ENCODE measurements at places on chromosomes 5 and 9. TPM values are rescaled to one million over a fixed set of nuclear protein-coding genes. Genes with fewer than 3 reads are reported as not detected.

DNA sequence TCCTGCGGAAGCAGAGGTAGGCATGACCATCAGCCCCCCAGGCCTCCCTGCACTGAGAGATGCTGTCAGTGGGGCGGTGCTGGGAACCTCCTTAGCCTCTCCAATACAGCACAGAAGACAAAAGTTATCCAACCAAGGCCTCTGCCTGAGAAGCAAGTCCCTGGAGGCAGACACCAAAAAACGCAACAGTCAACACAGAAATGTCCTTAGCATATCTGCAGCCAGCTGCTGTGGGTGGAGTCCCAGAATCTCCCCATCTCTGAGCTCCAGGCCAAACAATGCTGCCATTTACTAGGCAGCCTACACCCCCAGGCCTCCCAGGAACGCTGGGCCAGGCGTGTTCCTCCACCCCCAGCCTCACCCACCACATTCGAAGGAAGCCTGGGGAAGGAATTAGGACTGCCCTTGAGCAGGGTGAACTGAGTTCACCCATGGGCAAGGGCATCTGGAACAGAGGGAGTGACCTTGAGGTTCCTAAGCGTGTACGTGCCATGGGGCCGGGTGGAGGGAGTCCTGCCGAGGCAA is 43.7 kb downstream of the STK10 start:
- H3K4me1 ChIP-seq: peaks cover 4% of the 10 kb centered on the region
- no peak for DNase-seq
- H3K4me3 ChIP-seq: no peak overlapping the region
- no peaks in the 10 kb centered on the region for H3K27me3 ChIP-seq
- no peak overlapping the region for H3K27ac ChIP-seq

- no peak overlapping the region for H3K4me3 ChIP-seq
- H3K4me1 ChIP-seq: peaks cover 26% of the 10 kb centered on the region
- H3K27ac ChIP-seq: no peak overlapping the region
Measured at GRCh38 chr9:82599336-82599949, 463.5 kb downstream of the RASEF start.

GRCh38 chr9:133512253-133513213 is 12.2 kb downstream of the MYMK start:
- no peaks in the 10 kb centered on the region for H3K27me3 ChIP-seq
- no peak overlapping the region for H3K4me3 ChIP-seq
- no peak overlapping the region for H3K27ac ChIP-seq
- DNase-seq: no peak
- no peaks in the 10 kb centered on the region for H3K36me3 ChIP-seq

DNA sequence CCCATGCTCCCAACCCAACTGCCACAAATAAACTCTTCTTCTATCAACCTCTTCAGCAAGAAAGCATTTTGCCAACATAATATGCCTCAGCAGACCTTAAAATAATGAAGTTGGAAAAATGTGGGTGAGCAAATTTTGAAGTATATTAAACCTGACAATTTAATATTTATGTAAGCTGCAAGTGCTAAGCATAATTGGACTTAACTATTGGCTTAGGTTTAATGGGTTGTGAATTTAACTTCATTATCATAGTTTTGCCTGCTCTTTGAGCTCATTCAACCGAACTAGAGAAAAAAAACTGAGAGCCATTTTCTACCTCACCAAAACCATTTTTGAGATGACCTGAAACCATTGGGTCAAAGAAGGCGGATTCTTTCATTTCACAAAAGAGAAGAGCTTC is 805.5 kb upstream of the DMAC1 start:
- no peak overlapping the region for H3K27ac ChIP-seq
- DNase-seq: no peak
- peaks cover 7% of the 10 kb centered on the region for H3K4me1 ChIP-seq
- no peak overlapping the region for H3K4me3 ChIP-seq
- H3K27me3 ChIP-seq: no peaks in the 10 kb centered on the region

GRCh38 chr5:124962735-124963134 is 216.3 kb upstream of the ZNF608 start:
- H3K27me3 ChIP-seq: no peaks in the 10 kb centered on the region
- H3K36me3 ChIP-seq: no peaks in the 10 kb centered on the region
- no peak for DNase-seq
- peaks cover 6% of the 10 kb centered on the region for H3K4me1 ChIP-seq
- H3K27ac ChIP-seq: no peak overlapping the region
- no peak overlapping the region for H3K4me3 ChIP-seq

UBAC1 gene
- 60.2 TPM for total RNA-seq

DNA sequence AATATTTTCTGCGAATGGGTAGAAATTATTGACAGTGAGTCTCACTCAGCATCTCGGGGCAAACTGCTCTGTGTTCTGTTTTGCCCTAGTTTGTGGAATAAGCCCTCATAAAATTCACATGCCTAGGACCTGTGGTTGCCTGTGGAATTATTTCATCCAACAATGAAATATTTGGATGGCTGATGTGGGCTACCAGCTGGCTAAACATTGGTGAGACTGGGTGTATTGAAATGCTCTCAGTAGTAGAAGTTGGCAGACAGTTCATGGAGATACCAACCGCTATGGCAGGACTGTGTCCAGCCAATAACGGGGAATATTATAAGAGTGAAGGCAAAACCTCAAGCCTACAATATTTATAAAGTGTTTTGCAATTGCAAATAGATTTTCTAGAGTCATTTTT is 344.1 kb upstream of the RPS23 start:
- H3K27ac ChIP-seq: no peak overlapping the region
- no peak overlapping the region for H3K4me3 ChIP-seq
- H3K27me3 ChIP-seq: no peaks in the 10 kb centered on the region
- no peak for DNase-seq
- H3K4me1 ChIP-seq: no peaks in the 10 kb centered on the region

DNA sequence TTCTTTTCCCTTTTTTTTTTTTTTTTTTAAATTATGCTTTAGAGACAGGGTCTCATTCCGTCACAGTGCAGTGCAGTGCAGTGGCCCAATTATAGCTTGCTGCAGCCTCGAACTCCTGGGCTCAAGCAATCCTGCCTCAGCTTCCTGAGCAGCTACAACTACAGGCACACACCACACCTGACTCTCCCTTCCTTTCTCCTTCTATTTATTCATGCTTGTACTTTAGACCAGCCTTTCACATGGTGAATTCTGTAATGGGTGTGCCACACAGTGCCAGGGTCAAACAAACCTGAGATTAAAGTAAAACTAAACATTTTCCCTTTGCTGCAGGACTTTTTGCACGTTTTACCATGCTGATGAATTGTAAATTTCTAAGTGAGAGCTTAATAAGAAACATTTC is 8.0 kb downstream of the SH3RF2 start:
- no peaks in the 10 kb centered on the region for H3K27me3 ChIP-seq
- H3K36me3 ChIP-seq: no peaks in the 10 kb centered on the region
- H3K4me1 ChIP-seq: peaks cover 34% of the 10 kb centered on the region
- no peak for DNase-seq
- no peak overlapping the region for H3K4me3 ChIP-seq
- H3K27ac ChIP-seq: no peak overlapping the region

- H3K27ac ChIP-seq: no peak overlapping the region
- H3K4me1 ChIP-seq: peaks cover 15% of the 10 kb centered on the region
- DNase-seq: peak; percentile 32
Measured at GRCh38 chr5:72167804-72168203, 60.5 kb downstream of the MAP1B start.

TAS2R1 gene
- not detected for total RNA-seq

GRCh38 chr9:137130176-137130755 is 8.7 kb upstream of the GRIN1 start:
- H3K36me3 ChIP-seq: no peaks in the 10 kb centered on the region
- peaks cover 30% of the 10 kb centered on the region for H3K27me3 ChIP-seq
- H3K27ac ChIP-seq: no peak overlapping the region
- no peaks in the 10 kb centered on the region for H3K4me1 ChIP-seq

DNA sequence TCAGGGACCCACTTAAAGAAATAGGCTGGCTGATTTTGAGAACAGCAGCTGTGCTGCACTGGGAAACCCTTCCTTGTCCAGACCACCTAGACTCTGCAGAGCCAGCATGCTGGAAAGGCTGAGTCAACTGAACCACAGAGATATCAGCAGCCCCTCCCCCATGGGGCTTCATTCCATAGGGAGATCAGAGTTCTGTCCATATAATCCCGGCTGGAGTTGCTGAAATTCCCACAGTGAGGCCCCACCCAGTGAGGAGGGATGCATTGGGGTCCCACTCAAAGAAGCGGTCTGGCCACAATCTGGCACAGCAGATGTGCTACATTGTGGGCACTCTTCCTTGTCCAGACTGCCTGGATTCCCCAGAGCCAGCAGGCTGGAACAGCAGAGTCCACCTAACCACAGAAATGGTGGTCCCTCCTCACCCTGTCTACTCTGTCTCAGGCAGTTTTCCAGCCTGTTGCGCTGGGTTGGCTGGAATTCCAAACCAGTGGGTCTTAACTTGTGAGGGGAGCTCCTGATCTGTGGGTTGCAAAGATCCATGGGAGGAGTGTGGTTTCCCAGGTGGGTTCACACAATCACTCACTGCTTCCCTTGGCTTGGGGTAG is 127.1 kb downstream of the RNF180 start:
- H3K4me3 ChIP-seq: no peak overlapping the region
- H3K27ac ChIP-seq: no peak overlapping the region
- H3K36me3 ChIP-seq: no peaks in the 10 kb centered on the region
- no peaks in the 10 kb centered on the region for H3K27me3 ChIP-seq
- no peak for DNase-seq

- no peaks in the 10 kb centered on the region for H3K27me3 ChIP-seq
- peak overlapping the region; percentile 86 for H3K27ac ChIP-seq
- no peak overlapping the region for H3K4me3 ChIP-seq
- peaks cover 13% of the 10 kb centered on the region for H3K4me1 ChIP-seq
- H3K36me3 ChIP-seq: no peaks in the 10 kb centered on the region
- peak; percentile 60 for DNase-seq
Measured at GRCh38 chr5:108212775-108213346, 169.0 kb downstream of the FBXL17 start.

GRCh38 chr5:41193456-41194205 is 19.7 kb downstream of the C6 start:
- H3K27ac ChIP-seq: no peak overlapping the region
- H3K36me3 ChIP-seq: no peaks in the 10 kb centered on the region
- no peak for DNase-seq
- no peaks in the 10 kb centered on the region for H3K4me1 ChIP-seq
- H3K4me3 ChIP-seq: no peak overlapping the region
- no peaks in the 10 kb centered on the region for H3K27me3 ChIP-seq

ADAMTS6 gene
- 15.4 TPM for total RNA-seq

DNA sequence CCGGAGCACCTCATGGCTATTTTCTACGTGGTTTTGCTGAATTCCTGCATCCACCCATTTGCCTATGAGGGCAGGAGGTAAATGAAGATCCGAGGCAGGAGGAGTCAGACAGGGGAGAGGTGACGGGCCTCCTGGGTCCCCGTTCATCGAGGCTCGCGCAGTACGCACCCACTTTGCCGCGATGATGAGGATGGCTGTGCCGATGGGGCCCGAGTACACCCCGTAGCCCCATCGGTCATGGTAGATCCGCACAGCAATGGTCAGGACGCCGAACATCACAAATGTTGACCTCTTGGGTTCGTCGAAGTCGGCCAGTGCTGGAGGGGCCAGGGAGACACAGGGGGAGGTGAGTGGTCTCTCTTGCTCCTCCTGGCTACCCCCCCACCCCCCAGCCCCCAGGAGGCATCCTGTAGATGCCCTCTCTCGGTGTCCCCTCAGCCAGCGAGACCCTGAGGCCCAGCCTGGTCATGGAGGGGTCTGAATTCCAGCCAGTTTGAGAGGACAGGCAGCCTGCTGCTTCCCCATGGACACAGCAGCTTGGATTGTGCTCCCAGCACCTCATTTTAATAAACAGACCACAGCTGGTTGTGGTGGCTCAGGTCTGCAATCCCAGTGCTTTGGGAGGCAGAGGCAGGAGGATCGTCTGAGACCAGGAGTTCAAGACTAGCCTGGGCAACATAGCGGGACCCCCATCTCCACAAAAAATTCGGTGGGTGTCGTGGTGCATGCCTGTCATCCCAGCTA is 5.9 kb downstream of the MYMK start:
- H3K36me3 ChIP-seq: no peaks in the 10 kb centered on the region
- H3K4me1 ChIP-seq: peaks cover 8% of the 10 kb centered on the region
- H3K27me3 ChIP-seq: no peaks in the 10 kb centered on the region
- H3K4me3 ChIP-seq: no peak overlapping the region
- no peak for DNase-seq

GRPEL2 gene
- total RNA-seq: 5.1 TPM

DNA sequence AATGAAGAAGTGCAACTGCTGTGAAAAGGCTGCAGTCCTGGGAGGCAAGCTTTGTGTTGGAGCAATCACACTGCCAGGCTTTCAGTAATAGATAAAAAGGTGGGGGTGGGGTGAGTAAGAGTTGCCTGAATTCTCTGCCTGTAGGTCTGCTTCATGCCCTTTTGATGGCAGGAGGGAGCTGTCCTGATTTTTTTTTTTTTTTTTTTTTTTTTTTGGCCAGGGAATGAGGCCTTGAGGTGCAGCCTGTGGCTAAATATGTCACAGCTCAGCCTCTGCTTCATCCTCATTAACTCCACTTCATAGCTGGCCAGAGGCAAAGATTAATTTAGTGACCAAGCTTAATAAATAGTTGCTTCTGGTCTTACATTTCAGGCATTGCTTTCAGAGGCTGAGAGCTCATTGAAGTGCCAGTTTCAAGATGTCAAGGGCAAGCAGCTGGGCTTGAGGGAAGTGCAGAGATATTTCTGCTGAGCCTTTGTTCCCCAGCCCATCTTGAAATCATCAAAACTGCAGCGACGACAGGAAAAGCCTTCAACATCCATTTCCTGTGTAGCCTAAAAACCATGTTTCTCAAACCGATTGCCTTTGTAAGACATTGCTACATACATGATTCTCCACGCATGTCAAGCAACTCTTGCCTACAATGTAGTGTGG is 134.7 kb downstream of the MACIR start:
- no peak overlapping the region for H3K4me3 ChIP-seq

DNA sequence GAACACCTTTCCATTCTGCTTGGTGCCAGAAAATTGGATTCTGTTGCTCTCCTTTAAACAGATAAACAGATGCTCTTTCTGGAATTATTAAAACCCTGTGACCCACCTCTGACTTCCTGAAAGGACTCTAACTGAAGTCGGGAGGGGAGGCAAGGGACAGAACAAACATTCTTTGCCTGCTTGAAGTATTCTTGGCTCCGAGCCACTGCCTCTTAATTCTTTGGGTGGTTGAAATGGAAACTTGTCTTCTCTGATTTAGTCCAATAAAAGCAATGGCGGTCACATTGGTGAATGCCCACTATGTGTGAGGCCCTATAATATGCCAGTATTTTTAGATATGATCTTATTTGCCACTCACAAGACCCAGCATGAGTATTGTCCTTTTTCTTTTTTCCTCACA is 236.8 kb downstream of the SLIT3 start:
- peaks cover 14% of the 10 kb centered on the region for H3K4me1 ChIP-seq
- no peak overlapping the region for H3K4me3 ChIP-seq
- no peaks in the 10 kb centered on the region for H3K27me3 ChIP-seq
- H3K27ac ChIP-seq: no peak overlapping the region

- H3K4me3 ChIP-seq: no peak overlapping the region
- no peaks in the 10 kb centered on the region for H3K4me1 ChIP-seq
- H3K27me3 ChIP-seq: no peaks in the 10 kb centered on the region
- H3K27ac ChIP-seq: no peak overlapping the region
- no peak for DNase-seq
Measured at GRCh38 chr5:67490543-67491321, 294.1 kb upstream of the CD180 start.

IER5L gene
- 77.4 TPM for total RNA-seq

DNA sequence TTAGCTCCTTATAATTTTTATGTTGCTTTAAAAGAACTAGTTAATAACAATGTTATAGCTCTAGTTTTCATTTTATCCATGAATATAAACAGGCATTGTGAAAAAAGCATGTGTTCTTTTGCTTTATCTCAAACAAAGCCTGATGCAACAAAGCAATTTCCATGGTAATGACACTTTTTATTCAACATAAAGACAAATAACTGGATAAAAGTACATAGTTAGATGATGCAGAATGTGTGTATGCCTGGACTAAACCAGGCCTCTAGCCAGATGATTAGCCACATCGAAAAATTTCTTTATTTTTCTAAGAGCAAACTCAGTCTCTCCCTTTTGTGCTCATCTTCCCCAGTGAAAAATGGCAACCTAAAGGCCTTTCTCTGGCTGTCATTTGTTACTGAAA is 125.6 kb upstream of the TARS1 start:
- H3K27me3 ChIP-seq: peaks cover 7% of the 10 kb centered on the region
- H3K4me3 ChIP-seq: no peak overlapping the region
- no peak for DNase-seq
